Activated CD8-positive, alpha-beta memory T cell treated with anti-CD3 and anti-CD28 coated beads, Interleukin-2, amount 50 U/mL, for 4 hours (primary cell): ENCODE measurements at places on chromosomes 2 and 18.

DNA sequence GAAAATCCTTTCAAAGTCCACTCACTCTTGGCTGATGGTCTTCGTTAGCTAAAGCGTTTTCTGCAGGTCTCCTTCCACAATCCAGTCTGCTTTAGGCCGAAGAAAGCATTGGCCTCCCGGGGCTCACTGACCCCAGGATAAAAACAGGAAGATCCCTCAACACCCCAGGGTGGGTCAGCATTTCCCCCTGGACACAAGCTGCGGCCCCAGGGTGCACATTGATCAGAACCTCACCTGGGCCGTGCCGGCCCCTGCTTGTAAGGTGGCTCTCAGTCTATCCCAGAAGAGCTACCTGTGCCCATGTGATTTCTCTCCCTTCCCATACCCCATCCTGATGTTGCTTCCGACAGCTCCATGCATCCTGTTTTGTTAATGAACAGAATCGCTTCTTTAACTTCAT, 113.0 kb upstream of the TPO start:
- no peak for DNase-seq

DNA sequence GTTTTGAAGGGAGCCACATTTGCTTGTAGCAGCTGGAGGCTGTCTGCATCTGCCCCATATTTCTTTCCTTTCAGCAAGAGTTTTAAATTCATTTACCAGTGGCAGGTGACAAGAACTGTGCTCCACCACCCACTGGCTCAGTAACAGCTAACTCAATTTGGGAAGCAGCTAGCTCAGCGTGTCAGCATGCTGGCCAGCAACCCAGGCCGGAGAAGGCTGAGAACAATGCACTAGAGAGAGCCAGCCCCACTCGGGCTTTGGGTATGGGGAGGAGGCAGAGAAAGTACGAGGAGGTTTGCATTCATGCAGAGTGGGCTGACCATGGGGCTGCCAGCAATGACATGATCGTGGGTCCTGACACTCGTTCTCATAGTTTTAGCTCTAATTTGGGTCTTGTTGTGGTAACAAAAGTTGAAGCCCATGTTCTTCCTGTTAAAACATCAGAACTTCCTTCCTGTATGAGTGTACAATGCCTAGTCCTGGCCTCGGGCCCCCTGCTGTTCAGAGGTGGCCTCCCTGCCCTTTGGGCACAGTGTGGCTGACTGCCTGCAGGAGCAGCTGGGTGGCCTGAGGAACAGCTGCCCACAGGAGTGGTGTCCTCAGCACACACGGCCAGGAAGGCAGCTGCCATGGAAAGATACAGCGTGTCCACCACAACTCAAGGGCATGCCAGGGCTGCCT, 23.0 kb downstream of the CDC42EP3 start:
- DNase-seq, result peak; percentile 57

GRCh38 chr2:216183462-216183861, 74.3 kb downstream of the XRCC5 start:
- no peak for DNase-seq

- DNase-seq, result no peak
Observed at GRCh38 chr18:24543795-24544498, 83.5 kb downstream of the HRH4 start.

DNA sequence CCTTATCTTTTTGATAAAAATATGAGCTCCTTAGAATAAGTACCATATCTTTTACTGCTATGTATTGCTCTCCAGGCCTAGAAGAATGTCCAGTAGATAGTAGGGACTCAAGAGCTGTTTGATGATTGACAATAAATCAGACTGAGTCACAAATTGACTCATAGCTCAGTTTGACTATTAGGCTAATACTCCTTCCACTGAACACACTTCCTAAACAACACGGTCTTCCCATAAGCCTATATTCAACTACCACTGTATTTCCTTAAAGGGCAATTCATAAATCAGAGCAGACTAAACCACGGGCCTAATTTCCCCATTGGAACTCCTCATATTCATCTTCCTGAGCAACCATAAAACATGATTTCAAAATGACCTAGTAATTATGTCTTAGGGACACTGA, 258.5 kb downstream of the ALK start:
- no peak for DNase-seq

DNA sequence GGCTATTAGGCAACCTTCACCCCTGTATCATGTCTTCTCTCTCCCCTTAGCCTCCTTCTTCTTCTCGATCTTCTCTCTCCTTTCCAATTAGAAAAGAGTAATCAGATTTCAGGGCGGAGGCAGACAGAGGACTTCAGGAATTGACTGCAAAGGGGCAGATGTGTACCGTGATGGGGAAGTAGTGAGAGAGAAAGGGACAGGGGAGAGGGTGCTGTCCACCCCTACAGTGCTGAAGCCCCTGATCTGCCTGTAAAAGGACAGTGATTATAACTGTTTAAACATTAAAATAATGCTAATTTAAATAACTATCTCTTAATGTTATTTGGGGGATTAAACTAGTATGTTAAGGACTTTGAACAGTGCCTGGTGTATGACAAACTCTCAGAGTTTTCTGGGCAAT, 178.5 kb downstream of the ACTR3 start:
- no peak for DNase-seq

DNA sequence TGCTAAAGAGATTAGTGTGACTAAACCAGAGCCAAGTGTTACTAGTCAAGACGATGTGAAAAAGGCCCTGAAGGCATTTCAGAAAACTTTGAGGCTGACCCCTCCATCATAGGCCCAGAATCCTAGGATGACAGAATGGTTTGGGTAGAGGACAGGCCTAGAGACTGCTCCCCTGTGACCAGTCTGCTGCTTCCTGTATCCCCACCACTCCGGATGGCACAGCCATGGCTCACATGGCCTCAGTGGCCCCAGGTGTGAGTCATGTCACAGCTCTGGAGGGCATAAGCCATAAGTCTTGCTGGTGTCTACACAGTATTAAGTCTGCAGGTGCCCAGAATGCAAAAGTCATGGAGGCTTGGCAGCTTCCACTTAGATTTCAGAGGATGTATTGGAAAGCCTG, 12.4 kb upstream of the STAT1 start:
- DNase-seq, result no peak

- DNase-seq, result no peak
Observed at GRCh38 chr2:104786821-104787220, 67.1 kb upstream of the POU3F3 start.

GRCh38 chr2:160224060-160224459, 24.0 kb upstream of the ITGB6 start:
- no peak for DNase-seq

GRCh38 chr2:197191177-197191939, 119.2 kb downstream of the ANKRD44 start:
- DNase-seq, result no peak

- DNase-seq, result no peak
Observed at GRCh38 chr18:36503477-36503876, 206.0 kb downstream of the FHOD3 start.

DNA sequence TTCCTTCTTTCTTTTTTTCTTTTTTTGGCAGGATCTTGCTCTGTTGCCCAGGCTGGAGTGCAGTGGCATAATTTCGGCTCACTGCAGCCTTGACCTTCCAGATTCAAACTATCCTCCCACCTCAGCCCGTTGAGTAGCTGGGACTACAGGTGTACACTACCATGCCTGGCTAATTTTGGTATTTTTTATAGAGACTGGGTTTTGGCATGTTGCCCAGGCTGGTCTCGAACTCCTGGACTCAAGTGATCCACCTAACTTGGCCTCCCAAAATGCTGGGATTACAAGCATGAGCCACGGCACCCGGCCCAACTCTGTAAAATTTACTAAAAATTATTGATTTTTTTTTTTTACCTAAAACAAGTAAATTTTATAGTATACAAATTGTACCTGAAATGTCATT, 360.8 kb downstream of the ALK start:
- DNase-seq, result no peak

DNA sequence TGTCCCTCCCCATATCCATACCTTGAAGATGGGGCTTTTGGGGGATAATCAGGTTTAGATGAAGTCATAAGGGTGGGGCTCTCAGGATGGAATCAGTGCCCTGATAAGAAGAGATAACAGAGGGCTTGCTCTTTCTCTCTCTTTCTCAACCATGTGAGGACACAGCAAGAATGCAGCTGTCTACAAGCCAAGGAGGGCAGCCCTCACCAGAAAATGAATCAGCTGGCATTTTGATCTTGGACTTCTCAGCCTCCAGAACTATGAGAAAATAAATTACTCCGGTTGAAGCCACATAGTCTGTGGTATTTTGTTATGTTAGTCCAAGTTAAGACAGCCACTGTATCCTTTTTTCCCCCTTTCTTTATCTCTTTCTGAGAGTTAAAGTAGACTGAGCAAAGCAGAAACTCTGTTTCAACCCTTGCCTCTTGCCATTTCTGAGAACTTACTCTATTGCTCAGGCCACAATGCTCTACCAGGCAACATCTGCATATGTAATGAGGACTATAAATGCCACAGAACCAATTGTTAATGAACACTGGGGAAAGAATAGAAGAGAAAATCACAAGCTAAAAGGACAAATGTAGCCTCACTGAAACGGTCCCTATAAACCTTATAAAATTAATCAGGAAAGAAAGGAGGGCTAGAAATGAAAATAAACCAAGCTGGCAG, 56.9 kb downstream of the SRBD1 start:
- no peak for DNase-seq
